Panc1 (cell line): ENCODE measurements at places on chromosomes 16 and 17. TPM values are rescaled to one million over a fixed set of nuclear protein-coding genes. Genes with fewer than 3 reads are reported as not detected.

The MRPL58 gene
- total RNA-seq = 55.2 TPM

The MPP2 gene
- 3.5 TPM for total RNA-seq

The VTN gene
- 2.3 TPM for total RNA-seq

The VASN gene
- 33.5 TPM for total RNA-seq

The JPH3 gene
- total RNA-seq = 1.2 TPM

The CTRB2 gene
- total RNA-seq = 5.0 TPM

The LCMT1 gene
- 44.2 TPM for total RNA-seq

The MPP3 gene
- 7.1 TPM for total RNA-seq

The SLC47A1 gene
- 16.1 TPM for total RNA-seq

The CRYM gene
- total RNA-seq = 0.41 TPM

The ESRP2 gene
- 27.0 TPM for total RNA-seq

GRCh38 chr16:68385371-68385770 lies 62.9 kb downstream of the SMPD3 start:
- no peak overlapping the region for H3K4me3 ChIP-seq
- H3K27me3 ChIP-seq = no peaks in the 10 kb centered on the region
- DNase-seq = no peak
- H3K27ac ChIP-seq = no peak overlapping the region
- no peaks in the 10 kb centered on the region for H3K36me3 ChIP-seq

- H3K4me3 ChIP-seq = no peak overlapping the region
- H3K4me1 ChIP-seq = peaks cover 32% of the 10 kb centered on the region
- no peaks in the 10 kb centered on the region for H3K36me3 ChIP-seq
- DNase-seq = no peak
Observed at GRCh38 chr17:76707985-76708807, 2.6 kb downstream of the MXRA7 start.

- DNase-seq = no peak
- no peaks in the 10 kb centered on the region for H3K36me3 ChIP-seq
Observed at GRCh38 chr17:81902653-81903414, 796 bp downstream of the NPB start.

GRCh38 chr17:36657390-36657762 lies 56.0 kb downstream of the MRM1 start:
- no peak for DNase-seq
- H3K4me1 ChIP-seq = no peaks in the 10 kb centered on the region
- H3K27ac ChIP-seq = no peak overlapping the region
- H3K36me3 ChIP-seq = no peaks in the 10 kb centered on the region

- no peaks in the 10 kb centered on the region for H3K36me3 ChIP-seq
- DNase-seq = no peak
- H3K27me3 ChIP-seq = no peaks in the 10 kb centered on the region
- H3K27ac ChIP-seq = no peak overlapping the region
- H3K4me3 ChIP-seq = no peak overlapping the region
Observed at GRCh38 chr17:31321966-31322365, 544 bp upstream of the EVI2A start.

- H3K4me3 ChIP-seq = no peak overlapping the region
- DNase-seq = no peak
- H3K4me1 ChIP-seq = no peaks in the 10 kb centered on the region
- no peak overlapping the region for H3K27ac ChIP-seq
Observed at GRCh38 chr16:30457256-30457655, 11.6 kb upstream of the SEPHS2 start.

GRCh38 chr16:15829460-15829859 lies 27.4 kb downstream of the MYH11 start:
- H3K36me3 ChIP-seq = no peaks in the 10 kb centered on the region
- H3K4me1 ChIP-seq = no peaks in the 10 kb centered on the region
- no peak for DNase-seq
- no peaks in the 10 kb centered on the region for H3K27me3 ChIP-seq
- no peak overlapping the region for H3K4me3 ChIP-seq

DNA sequence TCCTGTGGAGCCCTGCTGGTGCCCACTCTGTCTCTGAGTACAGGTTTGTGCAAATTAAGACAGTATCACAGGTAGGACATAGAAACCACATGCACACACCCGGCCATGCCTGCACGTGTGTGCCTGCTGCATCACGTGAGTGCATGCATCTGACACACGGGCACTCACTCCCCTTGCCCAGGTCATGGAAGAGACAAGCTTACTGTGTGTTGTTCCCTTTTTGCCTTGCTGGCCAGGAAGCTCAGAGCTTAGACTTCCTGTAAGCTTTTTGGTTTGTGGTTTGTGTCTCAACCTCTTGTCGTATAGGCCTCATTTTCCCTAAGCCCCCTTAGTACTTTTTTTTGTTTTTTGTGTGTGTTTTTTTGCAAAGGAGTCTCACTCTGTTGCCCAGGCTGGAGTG lies 25.0 kb downstream of the ZNF469 start:
- no peaks in the 10 kb centered on the region for H3K27me3 ChIP-seq
- H3K36me3 ChIP-seq = no peaks in the 10 kb centered on the region
- H3K4me3 ChIP-seq = no peak overlapping the region
- no peak overlapping the region for H3K27ac ChIP-seq
- DNase-seq = no peak
- H3K4me1 ChIP-seq = no peaks in the 10 kb centered on the region

- no peak overlapping the region for H3K27ac ChIP-seq
- no peaks in the 10 kb centered on the region for H3K4me1 ChIP-seq
- H3K4me3 ChIP-seq = no peak overlapping the region
- DNase-seq = no peak
- 0 out of 2 replicates have a peak, but pooled peaks cover 2% of the 10 kb centered on the region for H3K36me3 ChIP-seq
Observed at GRCh38 chr17:14084955-14085354, 15.7 kb downstream of the COX10 start.

- H3K36me3 ChIP-seq = no peaks in the 10 kb centered on the region
- no peaks in the 10 kb centered on the region for H3K4me1 ChIP-seq
- no peak overlapping the region for H3K27ac ChIP-seq
- H3K27me3 ChIP-seq = no peaks in the 10 kb centered on the region
- peak; percentile 46 for DNase-seq
- H3K4me3 ChIP-seq = no peak overlapping the region
Observed at GRCh38 chr17:68318103-68318991, 27.1 kb downstream of the ARSG start.

DNA sequence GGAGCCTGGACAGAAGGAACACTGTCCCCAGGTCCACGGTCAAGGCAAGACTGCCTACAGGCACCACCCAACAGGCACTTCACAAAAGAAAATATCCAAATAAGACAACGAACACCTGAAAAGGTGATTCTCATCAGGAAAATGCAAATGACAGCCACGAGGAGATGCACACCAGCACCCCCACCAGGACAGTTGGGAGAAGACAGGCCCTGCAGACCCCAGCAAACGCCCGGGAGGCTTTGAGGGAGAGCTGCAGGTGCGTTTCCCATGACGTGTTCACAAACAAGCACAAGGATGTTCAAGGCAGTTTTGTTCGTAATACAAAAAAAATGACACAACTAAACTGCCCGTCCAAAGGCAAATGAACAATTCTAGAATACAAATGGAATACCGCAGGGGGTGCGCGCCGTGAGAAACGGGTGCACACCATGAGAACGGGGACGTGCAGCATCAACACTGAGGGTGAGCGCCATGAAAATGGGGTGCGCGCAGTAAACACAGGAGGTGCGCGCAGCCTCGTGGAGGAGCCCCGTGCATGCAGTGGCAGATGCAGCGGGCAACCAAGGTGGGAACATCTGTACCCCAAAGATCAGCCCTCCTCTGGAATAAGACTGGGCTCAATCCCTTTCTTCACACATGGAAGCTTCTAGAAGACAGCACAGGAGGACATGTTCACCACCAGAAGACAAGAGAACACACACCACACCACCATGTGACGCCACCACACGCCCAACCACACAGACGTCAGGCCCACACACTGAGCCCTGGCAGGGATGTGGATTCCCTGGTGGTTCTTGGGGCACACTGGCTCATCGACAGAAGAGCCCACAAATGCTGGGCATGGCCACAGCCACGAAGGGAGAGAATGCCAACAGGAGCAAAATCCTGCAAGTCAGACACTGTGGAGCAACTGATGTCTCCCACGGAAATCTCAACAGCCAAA lies 91.2 kb downstream of the ZNF778 start:
- H3K4me3 ChIP-seq = no peak overlapping the region
- no peak for DNase-seq
- H3K4me1 ChIP-seq = peaks cover 5% of the 10 kb centered on the region
- H3K36me3 ChIP-seq = peaks cover 4% of the 10 kb centered on the region; the same call in 1 of the 2 replicates
- no peaks in the 10 kb centered on the region for H3K27me3 ChIP-seq

- no peaks in the 10 kb centered on the region; the same call in 1 of the 2 replicates for H3K4me1 ChIP-seq
- H3K36me3 ChIP-seq = no peaks in the 10 kb centered on the region
- H3K27ac ChIP-seq = no peak overlapping the region
- DNase-seq = no peak
- no peak overlapping the region for H3K4me3 ChIP-seq
- H3K27me3 ChIP-seq = peaks cover 10% of the 10 kb centered on the region; the same call in 1 of the 2 replicates
Observed at GRCh38 chr16:24075302-24075701, 180.8 kb upstream of the CACNG3 start.

GRCh38 chr17:958712-959451 lies 20.7 kb downstream of the NXN start:
- H3K4me1 ChIP-seq = peaks cover 58% of the 10 kb centered on the region
- H3K27ac ChIP-seq = peak overlapping the region; percentile 44
- no peaks in the 10 kb centered on the region for H3K27me3 ChIP-seq

DNA sequence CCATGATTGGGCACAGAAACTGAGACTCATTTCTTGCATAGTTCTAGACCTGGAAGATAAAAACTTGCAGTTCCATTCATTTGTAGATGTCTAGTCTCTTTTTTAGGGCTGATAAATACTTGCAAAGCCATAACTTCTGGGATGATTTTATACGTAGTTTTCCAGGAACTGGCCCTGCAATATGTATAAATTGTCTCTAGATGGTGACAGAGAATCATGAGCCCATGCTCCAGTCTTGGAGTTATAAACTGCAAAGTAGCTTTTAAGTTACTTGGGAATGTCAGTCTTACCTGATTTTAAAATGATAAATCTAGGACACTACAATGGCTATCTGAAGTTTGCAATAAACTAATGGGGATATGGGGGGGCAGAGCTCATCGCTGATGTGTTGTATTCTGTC lies 3.0 kb upstream of the ADAMTS18 start:
- H3K4me1 ChIP-seq = peaks cover 3% of the 10 kb centered on the region; the same call in 1 of the 2 replicates
- H3K4me3 ChIP-seq = no peak overlapping the region
- no peaks in the 10 kb centered on the region for H3K27me3 ChIP-seq
- no peak for DNase-seq
- no peaks in the 10 kb centered on the region for H3K36me3 ChIP-seq
